Fibroblast of skin of back (primary cell): ENCODE measurements at places on chromosomes 11 and 22.
A peak's percentile ranks its signal among the peaks of the same experiment; 100 is the strongest.

GRCh38 chr11:10818594-10818993 is 9.9 kb upstream of the EIF4G2 start:
- DNase-seq = peak; percentile 93

- DNase-seq = no peak
Observed at GRCh38 chr11:29280452-29280851, 736.4 kb downstream of the KCNA4 start.

DNA sequence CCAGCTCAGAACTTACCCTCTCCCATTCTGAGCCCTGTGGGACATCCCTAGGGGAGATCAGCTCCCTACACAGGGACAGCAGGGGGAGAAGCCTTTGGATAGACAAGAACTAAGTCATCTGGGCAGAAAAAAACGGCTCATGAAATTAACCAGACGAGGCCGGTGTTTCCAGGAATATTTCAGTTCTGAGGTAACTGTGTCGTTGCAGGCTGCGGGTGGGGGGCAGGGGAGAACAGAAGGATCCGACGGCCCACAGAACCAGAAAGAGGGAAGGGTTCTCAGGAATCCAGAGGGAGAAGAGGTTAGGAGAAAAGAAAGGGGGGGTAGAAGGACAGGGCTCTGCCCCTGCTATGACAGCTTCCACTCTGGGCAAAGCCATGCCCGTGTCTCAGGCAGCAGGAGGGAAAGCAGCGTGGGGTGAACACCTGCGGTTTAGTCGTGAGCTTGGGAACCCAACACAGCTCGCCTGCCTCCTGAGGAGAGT is 3.6 kb downstream of the CLCF1 start:
- DNase-seq = peak; percentile 50

- no peak for DNase-seq
Observed at GRCh38 chr11:36586543-36586942, 7.8 kb upstream of the IFTAP start.

- DNase-seq = no peak
Observed at GRCh38 chr11:8873741-8874405, 37.1 kb upstream of the AKIP1 start.

DNA sequence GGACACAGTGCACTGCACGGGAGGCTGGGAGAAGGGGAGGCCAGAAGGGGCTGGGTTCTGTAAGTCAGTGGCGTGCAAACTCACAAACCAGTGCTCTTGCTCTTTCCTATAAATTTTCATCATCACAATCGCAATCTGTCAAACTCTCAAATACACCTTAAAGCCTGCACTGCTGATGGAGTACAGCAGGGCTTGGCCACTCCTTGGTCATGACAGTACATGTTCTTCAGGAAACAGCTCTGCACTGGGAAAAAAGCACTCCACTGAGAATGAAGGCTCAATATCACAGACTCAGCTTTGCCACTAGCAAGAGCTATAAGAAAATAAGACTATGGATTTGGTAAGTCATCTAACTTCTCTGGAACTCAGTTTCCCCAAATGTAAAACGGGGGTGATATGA is 111.0 kb downstream of the RBFOX2 start:
- no peak for DNase-seq

DNA sequence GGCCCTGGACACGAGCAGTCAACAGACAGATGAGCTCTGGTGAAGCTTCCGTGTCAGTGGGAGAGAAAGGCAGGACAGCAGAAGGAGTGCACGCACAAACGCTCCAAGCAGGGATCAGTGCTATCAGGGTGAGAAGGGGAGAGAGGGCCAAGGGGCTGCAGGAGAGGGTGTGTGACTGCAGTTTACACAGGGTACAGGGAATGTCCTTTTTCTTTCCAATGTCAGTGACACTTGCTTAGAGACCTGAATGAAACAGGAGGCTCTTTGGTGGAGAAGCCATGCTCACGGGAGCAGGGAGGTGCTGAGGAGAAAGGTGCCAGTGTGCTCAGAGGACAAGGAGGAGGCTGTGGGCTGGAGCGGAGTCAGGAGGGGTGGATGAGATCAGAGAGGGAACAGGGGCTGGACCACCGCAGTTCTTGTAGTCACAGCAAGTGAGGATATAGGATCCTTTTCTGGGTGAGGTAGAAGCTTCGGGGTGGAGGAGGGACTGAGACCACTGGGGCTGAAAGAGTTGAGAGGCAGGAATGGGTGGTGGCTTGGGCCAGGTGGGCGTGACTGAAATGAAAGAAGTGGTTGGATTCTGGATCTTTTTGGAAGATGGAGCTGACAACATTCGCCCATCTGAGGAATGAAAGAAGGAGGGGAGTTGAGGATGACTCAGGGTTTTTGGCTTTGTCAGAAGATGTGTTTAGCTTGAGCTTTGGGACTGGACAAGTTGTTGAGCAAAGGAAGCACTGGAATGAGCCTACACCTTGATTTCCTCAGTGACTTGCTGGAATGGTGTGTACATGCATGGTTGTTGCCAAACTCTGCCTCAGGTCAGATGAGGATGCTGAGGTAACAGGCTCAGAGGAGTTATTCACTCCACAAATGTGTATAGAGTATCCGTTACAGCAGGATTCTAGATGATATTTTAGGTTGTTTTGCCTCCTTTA is 87.9 kb downstream of the ADAMTS15 start:
- DNase-seq = no peak

GRCh38 chr11:70885281-70886231 is 366.8 kb downstream of the SHANK2 start:
- DNase-seq = peak; percentile 37

GRCh38 chr11:74504100-74504691 is 10.7 kb upstream of the LIPT2 start:
- DNase-seq = no peak

DNA sequence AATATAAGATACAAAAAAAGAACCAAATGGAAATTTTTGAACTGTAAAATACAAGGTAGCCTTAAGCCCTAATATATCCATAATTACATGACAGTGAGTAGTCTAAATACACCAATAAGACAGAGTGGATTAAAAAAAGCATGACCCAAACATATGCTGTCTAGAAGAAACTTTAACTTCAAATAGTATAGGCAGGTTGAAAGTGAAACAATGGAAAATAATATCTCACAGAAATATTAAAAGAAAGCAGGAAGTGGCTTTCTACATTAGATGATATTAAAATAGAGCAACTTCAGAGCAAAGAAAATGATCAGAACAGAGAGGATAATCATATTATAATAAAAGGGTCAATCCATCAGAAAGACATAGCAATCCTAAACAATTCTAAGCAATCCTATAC is 21.8 kb downstream of the DCUN1D5 start:
- DNase-seq = no peak

DNA sequence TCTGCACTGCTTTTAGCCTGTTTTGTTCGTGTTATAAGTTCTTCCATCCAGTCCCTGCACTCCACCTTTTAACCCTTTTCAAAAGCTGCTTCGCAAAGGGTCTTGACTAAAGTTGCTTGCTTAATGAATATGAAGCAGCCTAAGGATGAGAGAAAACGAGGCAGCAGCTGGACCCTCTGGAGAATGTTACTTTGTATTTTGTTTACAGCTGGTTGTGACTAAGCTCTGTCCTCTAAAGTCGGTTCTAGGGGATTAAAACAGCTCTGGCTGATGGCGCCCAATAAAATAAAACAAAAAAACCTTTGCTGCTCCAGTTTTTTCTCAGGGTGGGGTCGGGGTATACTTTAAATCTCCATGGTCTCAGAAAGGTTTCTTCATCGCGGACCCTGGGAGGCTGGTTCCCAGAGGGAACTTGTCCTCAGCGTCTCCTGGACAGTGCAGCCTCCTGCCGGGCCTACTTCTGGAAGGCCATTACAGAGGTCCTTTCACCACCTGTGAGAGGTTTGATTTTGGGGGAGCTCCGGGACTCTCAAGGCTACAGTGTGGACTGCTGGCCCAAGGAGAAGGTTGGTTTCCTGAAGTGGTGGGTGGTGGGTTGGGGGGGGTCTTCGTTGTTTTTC is 836 bp upstream of the RBM4 start:
- no peak for DNase-seq

- DNase-seq = no peak
Observed at GRCh38 chr22:37640591-37641560, 1.4 kb downstream of the SH3BP1 start.

GRCh38 chr22:35966314-35967045 is 62.1 kb downstream of the RBFOX2 start:
- DNase-seq = peak; percentile 76

DNA sequence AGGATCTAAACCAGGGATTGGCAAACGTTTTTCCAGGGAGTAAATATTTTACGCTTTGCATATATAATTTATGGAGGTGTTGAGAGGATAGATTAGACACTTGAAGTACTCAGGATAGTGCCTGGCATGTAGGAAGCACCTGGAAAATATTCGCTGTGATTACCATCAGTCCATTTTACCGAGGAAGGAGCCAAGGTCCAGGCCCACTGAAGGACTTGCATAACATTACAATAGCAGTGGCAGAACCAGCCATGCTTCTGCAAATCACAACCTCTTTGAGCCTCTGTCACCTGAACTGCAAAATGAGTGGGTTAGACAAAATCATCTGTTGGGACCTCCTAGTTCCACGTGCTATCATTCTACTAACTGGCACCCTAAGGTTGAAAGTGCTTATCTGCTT is 5.4 kb downstream of the FUT4 start:
- no peak for DNase-seq

DNA sequence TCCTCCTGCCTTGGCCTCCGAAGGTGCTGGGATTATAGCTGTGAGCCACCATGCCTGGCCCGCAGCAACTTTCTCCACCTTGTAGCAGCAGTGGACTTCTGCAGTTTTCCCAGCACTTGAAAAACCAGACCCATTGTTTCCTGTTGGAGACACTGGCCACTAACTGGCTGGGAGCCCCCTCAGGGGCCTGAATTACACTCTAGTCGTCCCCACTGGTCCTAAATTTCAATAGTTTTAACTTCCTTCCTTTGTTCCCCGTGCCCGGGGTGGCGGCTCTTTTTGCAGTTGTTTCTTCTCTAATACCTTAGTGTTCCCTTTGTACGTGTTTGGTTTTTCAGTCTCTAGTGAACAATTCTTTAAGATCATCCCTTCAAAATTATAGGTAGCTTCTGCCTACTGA is 2.6 kb upstream of the MRGPRE start:
- no peak for DNase-seq

- no peak for DNase-seq
Observed at GRCh38 chr11:70409437-70409836, 11.1 kb downstream of the CTTN start.

DNA sequence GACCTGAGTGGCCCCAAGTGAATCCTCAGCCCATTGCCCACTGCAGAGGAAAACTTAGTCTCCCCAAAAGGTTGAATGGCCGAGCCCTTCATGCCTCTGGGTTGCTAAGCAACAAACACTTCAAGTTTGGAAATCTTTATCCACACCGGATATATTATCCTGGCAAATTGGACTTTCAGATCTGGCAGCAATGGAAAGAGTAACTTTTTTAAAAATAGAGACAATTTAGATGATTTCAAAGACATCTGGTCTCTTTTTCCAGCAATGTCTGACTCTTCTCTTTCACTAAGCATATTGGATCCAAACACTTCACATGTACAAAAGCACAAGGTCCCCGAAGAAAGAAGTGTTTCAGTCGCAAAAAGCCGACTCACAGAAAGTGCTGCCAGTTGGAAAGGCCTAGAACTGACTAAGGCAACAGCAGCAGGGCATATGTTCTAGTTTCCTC is 505.3 kb downstream of the SOX6 start:
- no peak for DNase-seq

DNA sequence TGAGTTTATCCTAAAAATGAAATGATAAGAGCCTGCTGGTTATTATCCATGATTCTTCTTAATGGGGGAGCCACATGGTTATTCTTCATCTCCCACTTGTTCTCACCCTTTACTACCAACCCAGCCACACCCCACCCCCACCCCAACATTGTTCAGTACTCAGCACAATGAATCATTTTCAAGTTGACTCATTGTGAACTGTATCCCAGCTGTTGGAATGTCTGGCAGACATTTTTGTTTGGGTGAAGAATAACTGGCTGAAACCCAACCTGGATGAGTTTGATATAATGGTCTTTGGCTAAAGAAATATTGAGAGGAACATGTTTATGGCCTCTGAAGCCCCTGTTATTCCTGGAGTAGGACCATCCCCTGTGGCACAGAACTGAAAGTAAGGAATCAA is 136.2 kb downstream of the ELP4 start:
- DNase-seq = peak; percentile 93

GRCh38 chr11:82234256-82234655 is 499.4 kb downstream of the FAM181B start:
- peak; percentile 1 for DNase-seq

- DNase-seq = peak; percentile 60
Observed at GRCh38 chr22:36277482-36278291, 24.8 kb downstream of the APOL1 start.

DNA sequence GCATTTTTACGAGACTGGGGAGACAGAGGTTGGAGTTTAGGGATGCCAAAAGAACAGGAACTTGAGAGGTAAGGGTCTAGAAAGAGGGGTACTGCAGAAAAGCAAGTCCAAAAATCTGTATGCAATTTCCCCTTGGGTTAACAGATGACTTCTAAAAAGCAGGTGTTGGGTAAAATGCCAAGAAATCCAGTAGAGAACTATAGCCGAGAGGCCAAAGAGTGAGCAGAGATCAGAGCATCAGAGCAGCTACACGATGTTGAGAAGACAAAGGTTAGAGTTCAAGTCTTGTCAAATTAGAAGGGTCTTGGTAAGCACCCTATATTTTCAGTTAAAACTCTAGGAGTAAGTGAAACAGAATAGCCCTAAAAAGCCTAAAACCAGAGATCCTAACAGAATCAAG is 145.2 kb downstream of the FCHSD2 start:
- no peak for DNase-seq

DNA sequence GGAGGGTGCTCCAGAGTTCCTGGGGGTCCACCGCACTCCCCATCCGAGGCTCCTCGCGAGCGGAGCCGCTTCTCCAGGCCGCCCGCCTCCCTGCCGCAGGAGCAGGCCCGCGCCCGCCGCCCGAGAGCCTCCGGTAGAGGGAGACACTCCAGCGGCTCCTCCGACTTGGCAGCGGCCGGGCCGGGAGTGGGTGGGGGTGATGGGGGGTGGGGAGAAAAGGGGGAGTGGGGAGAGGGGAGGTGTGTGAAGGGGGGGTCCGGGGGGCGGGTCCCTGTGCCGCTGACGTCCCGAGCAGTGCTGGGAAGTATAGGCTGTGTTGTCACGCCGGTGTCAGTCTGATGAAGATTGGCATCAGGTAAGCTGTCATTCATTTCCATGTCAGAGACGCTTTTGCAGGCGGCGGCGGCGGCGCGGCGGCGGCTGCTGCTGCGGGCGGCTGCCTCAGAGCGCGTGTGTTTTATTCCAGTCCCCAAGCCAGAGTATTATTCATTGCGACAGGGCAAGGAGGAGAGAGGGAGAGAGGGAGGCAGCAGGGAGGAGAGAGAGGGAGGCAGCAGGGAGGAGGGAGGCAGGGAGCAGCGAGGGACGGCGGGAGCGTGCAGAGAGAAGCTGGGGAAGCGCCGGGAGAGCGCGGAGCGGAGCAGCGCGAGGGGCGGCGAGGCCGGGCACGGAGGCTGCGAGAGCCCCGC is at the start of gene PKNOX2:
Gene PKNOX2 (plus strand): TSS at position 330 of the 689 bp plus-strand sequence. CDS start 186,555 bp downstream, outside the sequence.
- peak; percentile 80 for DNase-seq
